Uterus (tissue), 4 donors: ENCODE measurements at places on chromosomes 16 and 17.

GRCh38 chr17:78344666-78345065 lies 15.2 kb downstream of the SOCS3 start:
- DNase-seq = no peak

DNA sequence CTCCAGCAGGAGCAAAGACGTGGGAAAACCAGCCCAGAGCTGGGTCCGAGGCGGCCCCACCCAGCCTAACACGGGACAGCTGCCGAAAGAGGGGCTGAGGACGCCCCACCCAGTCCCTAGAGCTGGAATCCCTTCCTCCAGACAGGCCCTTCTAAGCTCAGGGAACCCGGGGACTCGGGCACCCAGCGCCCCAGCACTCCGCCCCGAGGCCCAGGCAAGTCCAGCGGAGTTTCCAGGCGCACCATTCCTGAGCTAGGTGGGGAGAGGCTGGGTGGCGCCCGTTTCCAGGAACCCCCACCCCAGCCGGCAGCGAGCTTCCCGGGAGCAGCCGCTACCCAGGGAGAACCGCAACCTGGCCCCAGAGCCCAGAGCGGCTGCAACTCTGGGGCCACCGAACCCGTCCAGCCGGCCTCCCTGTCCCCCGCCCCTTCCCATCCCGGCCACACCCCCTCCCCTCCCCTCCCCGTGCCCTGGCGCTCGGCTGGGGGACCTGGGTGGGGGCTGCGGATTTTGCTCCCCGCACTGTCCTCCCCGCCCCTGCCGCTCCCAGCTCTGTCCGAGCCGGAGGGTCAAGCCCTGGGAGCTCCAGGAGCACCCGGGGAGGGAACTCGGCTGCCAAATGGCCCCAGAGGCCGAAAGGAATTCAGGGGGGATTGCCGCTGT lies 536 bp downstream of the TMC6 start:
- no peak for DNase-seq

DNA sequence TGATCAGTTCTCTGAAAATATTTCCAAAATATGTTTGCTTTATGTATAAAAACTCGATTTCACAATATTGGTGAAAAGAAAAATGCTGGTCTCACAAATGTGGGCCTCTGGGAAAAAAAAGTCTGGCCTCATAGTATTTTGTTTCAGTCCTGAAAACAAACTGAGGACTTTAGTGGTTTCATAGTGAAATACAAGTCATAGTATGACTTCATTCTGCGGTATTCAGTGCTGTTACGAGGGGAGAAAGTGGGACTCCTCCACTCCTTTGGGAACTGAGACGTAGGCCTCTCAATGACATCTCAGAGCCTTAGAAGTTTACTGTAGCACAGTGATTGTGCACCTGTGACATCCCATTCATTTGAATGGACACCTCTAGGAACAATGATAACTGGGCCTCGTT lies 56.0 kb downstream of the CYB561 start:
- no peak for DNase-seq

DNA sequence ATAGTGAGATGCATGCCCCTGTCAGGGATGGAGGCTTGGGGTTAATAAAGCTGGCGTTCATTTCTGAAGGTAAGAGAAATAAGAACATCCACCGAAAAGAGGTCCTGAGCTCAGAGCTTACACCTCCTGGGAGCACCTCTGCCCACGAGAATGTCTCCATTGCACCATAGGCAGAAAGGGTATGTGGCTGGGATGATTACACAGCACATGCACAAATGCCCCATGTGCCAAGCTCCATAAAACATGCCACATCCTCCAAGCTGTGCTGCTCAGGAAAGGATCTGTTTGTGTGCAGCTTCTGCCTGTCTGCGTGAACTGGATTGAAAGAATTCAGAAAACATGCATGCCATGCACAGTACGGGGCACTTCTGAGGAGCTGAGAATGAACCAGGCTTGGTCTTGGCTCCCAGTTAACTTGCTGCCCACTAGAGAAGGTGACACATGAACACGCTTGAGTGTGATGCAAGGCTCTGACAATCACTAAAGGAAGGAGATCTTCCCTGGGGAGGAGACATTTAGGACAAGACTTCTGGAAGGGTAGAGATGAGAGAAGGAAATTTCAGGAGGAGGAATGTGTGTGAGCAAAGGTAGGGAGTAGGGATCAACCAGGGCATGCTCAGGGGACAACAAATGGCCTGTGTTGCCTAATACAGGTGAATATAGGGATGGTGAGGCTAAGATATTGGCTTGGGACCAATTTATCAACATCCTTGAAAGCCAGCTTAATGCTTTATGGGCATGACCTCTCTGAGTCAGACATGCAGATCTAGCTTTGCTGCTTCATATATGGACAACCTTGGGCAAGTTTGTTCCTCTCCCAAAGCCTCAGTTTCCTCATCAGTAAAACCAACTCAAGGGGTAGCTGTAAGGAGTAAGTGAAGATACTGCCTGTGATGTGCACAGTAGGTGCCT lies 32.0 kb upstream of the SMPD3 start:
- no peak for DNase-seq

- peak; percentile 37 for DNase-seq
Measured at GRCh38 chr16:83343935-83344366, 463.8 kb upstream of the HSBP1 start.

DNA sequence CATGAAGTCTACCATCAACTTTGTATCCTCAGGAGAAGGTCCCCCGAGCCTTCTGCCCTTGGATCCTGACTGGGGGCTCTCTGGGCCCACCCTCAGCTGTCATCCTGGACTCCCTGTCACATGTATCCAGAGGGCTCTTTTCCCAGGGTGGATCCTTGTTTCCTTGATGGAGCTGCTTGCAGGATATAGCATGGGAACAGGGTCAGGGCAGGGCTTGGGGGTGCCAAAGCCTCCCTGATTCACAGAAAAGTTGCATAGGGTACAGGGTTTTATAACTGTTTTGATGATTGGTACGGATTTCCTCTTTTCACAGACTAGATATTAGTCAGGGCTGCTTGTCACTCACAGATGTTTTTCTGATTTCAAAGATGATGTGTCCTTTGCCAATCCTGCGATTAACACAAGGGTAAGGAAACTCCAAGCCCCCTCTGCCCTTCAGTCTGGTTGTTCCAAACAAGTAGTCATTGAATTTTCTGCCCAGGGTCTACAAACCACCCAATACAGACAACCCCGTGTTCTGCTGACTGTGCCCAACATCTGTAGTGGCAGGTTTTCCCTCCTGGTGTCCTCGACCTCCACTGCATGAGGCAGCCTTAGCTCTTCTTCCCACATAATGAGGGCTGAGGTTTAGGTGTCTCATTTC lies 20.6 kb upstream of the SLC35G3 start:
- DNase-seq = no peak

DNA sequence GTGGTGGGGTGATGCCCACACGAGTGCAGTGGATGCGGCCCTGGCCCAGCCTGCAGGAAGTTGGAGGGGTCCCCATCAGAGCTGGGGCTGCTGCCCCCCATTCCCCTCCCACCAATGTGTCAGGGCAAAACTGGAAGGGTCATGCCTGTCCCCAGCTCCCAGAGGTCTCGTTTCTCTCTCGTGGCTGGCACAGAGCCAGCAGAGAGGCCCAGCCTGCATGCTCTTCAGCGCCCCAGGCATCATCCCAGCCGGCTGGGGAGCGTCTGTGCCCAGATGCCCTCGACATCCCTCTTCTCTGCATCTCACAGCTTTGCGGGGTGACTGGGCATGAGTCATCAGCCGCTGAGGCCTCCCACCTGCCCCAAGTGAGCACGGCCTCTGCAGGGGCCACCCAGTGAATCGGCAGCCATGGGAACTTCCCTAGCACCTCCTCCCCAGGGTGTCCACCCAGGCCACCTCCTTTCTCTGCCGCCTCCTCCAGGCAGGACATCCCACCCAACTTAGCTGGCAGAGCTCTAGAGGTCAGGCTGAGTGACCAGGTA lies 9.8 kb upstream of the CSNK1D start:
- no peak for DNase-seq

GRCh38 chr17:81382851-81383250 lies 12.4 kb upstream of the BAHCC1 start:
- no peak for DNase-seq

GRCh38 chr16:73601911-73602310 lies 554.0 kb upstream of the ZFHX3 start:
- no peak for DNase-seq

- no peak for DNase-seq
Measured at GRCh38 chr16:8581831-8582580, 8.3 kb downstream of the TMEM114 start.

GRCh38 chr17:64001091-64001579 lies 3.0 kb downstream of the PRR29 start:
- no peak for DNase-seq

DNA sequence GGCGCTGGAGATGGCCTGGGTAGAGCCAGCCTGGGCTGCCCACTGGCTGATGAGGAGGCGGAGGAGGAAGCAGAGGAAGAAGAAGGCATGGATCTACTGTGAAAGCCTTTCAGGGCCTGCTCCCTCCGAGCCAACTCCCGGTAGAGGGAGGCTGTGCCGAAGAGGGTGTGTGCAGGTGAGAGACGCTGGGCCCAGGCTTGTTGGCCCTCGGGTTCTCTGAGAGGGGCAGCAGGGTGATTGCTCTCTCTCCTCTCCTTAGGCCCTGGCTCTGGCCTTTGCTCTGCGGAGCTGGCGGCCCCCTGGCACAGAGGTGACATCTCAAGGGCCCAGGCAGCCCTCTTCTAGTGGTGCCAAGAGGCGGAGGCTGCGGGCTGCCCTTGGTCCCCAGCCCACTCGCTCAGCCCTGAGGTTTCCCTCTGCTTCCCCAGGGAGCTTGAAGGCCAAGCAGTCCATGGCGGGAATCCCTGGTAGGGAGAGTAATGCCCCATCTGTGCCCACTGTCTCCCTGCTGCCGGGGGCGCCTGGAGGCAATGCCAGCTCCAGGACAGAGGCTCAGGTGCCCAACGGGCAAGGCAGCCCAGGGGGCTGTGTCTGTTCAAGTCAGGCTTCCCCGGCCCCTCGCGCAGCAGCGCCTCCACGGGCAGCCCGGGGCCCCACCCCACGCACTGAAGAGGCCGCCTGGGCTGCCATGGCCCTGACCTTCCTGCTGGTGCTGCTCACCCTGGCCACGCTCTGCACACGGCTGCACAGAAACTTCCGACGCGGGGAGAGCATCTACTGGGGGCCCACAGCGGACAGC lies 3.6 kb downstream of the TP53I13 start:
- DNase-seq = peak; percentile 31

DNA sequence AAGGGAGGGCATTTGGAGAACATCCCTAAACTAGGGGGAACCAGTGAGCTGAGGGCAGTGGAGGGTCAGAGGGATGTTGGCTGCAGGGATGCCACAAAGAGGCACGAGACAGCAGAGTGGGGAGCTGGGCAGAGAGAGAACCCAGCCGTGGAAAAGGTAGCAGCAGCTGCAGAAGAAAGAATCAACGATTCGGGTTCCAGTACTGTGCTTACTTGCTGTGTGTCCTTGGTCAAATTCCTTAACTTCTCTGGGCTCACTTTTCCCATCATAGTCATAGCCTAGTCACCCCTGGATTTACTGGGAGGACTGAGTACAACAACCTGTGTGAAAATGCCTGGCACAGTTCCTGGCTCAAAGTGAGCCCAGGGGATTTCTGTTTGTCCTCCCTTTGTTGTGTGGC lies 12.8 kb upstream of the MMP2 start:
- DNase-seq = no peak

- no peak for DNase-seq
Measured at GRCh38 chr17:62715882-62716390, 88.5 kb downstream of the MRC2 start.

DNA sequence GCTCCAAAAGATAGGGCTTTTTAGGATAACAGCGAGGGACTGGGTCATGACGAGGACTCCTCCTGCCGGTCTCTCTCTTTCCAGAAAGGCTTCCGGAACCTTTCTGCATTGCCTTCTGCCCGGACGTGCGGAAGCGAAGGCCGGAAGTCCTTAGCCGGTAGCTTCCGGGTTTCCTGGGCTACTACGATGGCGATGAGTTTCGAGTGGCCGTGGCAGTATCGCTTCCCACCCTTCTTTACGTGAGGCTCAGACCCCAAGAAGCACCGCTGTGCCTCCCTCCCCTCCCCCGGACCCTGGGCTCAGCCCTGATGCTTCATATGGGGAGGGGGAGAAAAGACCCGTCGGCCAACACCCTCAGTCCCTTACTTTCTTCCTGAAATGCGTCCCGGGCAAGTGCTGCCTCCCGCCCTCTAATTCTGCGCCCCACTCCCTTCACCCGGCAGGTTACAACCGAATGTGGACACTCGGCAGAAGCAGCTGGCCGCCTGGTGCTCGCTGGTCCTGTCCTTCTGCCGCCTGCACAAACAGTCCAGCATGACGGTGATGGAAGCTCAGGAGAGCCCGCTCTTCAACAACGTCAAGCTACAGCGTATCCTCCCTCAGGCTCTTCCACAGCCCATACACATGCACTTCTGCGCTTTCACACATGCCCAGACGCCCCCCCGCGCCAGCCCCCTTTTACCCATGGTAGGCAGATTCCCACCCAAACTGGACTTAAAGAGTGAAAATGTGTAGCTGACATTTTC lies at the start of gene VPS25:
Gene VPS25 (plus strand): TSS at position 160 of the 746 bp plus-strand sequence. CDS start 27 bp downstream, at position 187.
- DNase-seq = peak; percentile 83

DNA sequence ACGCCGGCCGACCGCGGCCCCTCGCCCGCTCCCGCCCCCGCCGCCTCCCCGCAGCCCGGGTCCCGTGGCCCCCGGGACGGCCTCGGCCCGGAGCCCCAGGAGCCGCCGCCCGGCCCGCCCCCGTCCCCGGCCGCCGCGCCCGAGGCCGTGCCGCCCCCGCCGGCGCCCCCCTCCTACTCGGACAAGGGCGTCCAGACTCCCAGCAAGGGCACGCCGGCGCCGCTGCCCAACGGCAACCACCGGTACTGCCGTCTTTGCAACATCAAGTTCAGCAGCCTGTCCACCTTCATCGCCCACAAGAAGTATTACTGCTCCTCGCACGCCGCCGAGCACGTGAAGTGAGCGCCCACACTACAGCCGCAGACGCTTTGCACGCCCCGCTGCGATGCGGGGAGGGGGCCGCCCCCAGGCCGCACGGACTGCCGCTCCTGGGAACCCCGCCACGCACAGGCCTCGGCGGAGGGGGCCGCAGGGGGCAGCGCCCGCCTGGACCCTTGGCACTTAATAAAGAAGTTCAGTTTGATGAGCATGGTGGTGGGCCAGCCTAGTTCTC lies 35.5 kb upstream of the ZC3H18 start:
- DNase-seq = no peak

- DNase-seq = no peak
Measured at GRCh38 chr17:78724544-78724943, 57.5 kb downstream of the CYTH1 start.

- DNase-seq = no peak
Measured at GRCh38 chr17:60665602-60666001, 12.0 kb upstream of the BCAS3 start.

DNA sequence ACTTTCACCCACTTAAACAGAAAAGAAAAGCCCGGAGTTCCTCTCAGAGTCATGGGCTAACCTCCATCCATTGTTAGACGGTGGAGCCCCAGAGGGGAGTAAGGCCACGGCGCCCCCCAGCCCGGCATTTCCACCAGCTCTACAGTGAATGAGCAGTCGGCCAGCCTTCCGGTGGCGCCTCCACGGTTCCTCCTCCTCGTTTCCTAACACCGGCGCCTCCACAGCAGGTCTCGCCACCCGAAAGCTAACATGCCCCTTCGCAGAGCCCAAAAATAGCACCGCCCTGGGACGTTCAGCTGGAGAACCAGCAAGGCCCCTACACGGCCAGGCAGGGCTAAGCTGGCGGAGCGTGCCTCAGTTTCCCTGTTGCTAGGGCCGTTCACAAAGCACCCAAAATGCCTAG lies 858 bp downstream of the MMD start:
- DNase-seq = peak; percentile 36
